ENCODE measurements at places on chromosomes 3 and 15.

DNA sequence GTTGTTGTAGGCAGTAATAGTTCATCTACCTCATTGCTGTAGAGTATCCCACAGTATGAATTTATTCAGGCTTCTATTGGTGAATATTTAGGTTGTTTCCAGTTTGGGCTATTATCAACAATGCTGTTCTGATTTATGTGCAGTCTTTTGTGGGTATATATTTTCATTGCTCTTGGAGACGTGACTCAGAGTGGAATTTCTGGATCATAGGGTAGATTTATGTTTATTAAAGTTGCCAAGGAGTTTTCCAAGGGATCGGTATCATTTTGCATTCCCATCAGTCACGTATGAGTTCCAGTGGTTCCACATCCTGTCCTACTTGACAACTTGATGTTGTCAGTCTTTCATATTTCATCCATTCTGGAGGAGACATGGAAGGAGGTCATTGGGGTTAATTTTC lies 8.4 kb upstream of the HRH1 start:
- DNase-seq: no peak

GRCh38 chr3:57731311-57731710 lies 24.8 kb upstream of the SLMAP start:
- DNase-seq: no peak

DNA sequence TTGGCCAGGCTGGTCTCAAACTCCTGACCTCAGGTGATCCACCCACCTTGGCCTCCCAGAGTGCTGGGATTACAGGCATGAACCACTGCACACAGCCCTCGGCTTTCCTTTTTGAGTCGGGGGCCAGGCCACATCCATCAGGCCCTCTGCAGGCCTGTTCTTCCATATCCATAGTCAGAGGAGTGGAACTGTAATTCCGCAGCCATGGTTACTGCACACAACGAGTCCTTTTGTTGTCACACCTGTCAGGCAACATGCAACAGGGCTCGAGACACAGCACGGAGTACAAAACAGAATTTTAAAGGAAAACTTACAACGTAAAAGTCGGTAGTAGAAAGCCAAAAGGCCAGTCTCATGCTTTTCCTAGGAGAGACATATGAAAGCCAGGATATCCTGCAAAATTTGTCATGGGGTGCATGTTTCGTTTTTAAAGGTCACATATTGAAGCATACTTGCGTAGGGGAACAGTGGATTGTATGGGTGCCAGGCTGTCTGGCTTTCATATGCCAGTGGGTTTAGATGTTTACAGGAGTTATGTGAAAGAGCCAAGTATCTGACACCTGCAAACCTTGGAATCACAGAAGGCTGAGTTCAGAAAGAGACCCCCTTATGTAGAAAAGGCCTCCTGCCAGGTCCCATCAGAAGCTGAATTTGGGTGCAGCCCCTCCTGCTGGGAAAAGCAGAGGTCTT lies 63.2 kb upstream of the LPP start:
- no peak for DNase-seq

- no peak for DNase-seq
Observed at GRCh38 chr15:68299436-68299835, 21.9 kb downstream of the FEM1B start.

- DNase-seq: no peak
Observed at GRCh38 chr15:82952158-82953081, at the start of gene HOMER2. Gene HOMER2 (minus strand): TSS chr15:82952720. CDS start chr15:82952535, 185 bp downstream.

DNA sequence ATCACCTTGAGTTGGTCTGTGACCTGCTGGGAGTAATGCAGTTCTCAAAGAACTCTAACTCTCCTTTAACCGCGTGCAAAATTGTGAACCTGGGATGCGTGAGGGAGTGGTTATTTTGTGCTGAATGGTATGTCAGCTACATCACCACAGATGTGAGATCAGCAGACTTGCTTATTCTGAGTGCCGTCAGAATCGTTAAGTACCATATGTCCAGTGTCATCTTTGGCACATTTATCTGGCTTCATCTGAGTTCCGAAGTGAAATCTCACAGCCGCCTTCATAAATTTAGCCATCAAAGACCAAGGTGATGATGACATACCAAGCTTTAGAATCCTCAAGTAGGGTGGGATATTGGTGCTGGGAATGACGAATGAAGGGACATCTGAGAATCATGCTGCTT lies 347.2 kb upstream of the TPRG1 start:
- DNase-seq: no peak

- DNase-seq: no peak
Observed at GRCh38 chr15:31344823-31345605, 18.4 kb downstream of the KLF13 start.

DNA sequence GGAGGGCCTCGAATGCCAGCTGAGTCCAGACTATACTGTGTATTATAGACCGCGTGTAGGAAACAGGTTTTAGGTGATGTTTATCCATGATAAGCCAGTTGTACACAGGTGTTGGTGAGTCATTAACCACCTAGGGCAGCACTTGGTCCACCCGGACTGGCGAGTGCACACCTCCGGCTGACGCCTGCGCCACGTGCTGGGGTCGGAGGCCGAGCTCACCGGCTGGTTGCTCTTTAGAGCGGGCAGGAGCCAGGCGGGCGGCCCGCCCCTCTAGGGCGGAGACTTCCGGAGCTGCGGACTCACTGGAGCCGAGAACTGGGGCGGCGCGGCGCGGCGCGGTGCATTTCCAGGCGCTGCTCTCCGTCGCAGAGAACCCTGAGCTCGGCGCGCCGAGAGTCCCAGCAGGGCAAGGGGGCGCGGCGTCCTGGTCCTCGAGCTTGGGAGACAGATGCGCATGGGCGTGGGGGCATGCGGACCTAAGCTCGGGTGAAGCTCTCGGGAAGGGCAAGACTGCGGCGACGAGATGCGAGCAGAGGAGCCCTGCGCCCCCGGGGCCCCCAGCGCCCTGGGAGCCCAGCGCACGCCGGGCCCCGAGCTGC lies at the start of gene ESYT3:
TSS of gene ESYT3 (plus strand) at position 341 of the 599 bp plus-strand sequence. CDS start at position 524, 183 bp downstream.
- peak; percentile 59 for DNase-seq

- DNase-seq: no peak
Observed at GRCh38 chr3:131075632-131076328, 49.1 kb downstream of the NEK11 start.

GRCh38 chr3:43288366-43288765 lies 2.0 kb downstream of the SNRK start:
- DNase-seq: no peak

DNA sequence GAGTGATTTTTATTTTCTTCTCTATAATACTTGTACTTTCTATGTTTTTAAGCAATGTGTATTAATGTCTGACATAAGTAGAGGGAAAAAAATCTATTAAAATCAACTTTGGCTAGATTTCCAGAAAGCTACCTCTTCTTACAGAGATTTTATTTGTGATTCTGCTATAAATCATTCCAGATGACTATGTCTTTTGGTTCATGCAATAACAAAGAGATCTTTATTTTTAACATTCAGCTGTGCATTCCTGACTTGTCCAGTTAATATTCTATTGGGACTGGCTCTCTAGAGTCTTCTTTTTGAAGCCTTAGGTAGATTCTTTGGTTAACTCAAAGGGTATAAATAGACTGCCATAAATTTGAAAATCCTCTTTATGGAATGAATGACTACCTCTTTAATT lies 74.3 kb upstream of the ARPP21 start:
- no peak for DNase-seq

Data from iPS DF 19.7 (cell line).